ENCODE measurements at places on chromosomes 11 and 22.

GRCh38 chr11:13140028-13140870 lies 131.1 kb downstream of the RASSF10 start:
- DNase-seq: no peak

DNA sequence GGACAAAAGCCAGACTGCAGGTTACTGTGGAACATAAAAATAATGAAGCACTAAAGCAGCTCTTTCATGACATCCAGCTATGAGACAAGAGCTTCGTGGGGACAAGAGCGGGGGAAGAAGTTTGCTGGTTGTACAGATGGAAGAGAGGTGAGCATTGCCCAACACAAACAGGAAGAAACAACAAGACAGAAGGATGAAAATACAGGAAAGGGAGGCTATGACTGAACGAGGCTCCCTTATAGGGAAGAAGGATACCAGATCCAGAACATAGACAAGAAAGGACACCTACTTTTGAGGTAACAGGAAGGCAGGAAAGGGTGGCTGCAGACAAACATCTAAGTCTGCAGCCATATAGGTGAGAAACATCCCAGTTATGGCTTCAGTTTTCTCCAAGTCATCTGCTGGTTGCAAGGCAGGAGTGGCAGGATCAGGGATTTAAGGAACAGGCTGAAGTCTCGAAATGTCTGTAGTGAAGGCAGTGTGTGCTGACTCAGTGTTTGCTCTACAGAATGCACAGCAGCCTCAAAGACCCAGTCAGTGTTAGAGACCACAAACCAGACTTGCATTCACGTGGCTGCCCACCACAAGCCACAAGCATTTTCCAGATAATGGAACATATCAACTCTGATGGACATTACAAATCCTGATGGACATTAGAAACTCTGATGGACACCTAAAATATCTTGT lies 1.9 kb downstream of the CLTCL1 start:
- DNase-seq: no peak

DNA sequence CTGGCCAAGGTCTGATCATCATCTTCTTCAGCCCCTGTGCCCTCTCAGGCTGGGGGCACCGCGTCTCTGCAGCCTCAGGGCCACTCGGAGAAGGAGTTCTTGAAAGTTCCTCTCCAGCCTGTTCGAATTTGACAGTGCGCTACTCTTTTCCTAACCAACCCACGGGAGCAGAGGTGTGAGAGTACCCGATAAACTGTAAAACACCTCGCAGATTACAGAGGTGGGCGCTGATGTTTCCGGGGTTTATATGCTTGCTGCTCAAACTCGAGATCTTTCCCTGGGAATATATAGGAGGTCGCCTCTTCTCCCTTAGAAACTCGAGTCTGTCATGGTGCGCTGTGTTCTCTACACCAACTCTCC lies 515 bp downstream of the CTR9 start:
- no peak for DNase-seq

GRCh38 chr22:27512283-27512761 lies 289.2 kb downstream of the MN1 start:
- no peak for DNase-seq

- no peak for DNase-seq
These were observed at the start of gene FUT4 for GRCh38 chr11:94543695-94544645. FUT4 (plus strand) TSS chr11:94543921; CDS start chr11:94544134, 213 bp downstream.

GRCh38 chr11:95229199-95229992 lies 1.6 kb downstream of the SESN3 start:
- DNase-seq: no peak

DNA sequence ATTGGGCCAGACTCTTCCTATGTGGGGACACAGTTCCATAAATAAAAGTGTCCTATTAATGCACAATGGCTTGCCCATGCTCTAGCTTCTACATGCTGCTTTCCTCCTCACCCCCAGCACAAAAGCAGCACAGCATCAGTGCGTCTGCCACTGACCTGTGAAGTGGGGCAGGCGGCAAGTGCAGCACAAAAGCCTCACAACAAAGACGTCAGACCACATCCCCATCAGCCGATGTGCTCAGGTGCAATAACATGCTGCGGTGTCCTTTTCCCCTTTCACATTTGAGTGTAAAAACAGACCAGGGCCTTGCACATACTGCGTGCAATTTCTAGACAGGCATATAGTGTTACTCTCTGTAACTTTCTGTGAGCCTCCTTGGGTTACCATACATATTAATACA lies 12.8 kb downstream of the DKK3 start:
- DNase-seq: no peak

DNA sequence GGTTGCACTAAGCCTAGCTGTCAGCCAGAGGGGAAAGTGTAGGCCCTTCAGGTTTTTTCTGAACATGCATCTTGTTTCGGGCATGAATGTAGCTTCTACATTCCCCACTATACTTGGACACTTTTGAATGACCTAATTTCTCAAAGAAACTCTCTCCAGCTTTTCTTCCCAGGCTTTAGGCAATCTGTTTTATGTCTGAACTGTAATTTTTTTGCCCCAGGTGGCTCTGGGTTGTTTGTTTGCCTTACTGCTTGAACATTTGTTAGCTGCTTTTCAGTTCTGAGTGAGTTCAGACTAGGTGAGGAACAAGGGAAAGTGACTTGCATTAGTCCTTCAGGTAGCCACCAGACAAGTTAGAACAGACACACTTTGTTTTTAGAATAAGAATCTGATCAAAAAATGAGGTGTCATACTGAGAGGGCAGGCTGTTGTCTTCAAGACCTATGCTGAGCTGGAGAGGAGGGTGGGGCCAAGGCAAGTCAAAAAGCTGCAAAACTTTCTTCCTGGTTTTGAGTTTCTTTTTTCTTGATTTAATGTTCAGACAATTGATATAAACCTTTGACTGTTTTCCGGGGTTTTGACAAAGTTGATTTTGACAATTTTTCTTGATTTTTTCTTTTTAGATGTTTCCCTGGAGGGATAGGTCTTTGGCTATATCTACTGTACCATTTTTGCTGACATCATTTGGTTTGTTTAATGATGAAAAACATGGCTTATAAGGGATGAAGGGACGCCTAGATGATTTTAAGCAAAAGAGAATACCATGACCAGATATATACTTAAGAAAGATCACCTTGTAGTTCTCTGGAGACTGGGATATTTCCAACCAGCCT lies 182.8 kb downstream of the WNT11 start:
- no peak for DNase-seq

DNA sequence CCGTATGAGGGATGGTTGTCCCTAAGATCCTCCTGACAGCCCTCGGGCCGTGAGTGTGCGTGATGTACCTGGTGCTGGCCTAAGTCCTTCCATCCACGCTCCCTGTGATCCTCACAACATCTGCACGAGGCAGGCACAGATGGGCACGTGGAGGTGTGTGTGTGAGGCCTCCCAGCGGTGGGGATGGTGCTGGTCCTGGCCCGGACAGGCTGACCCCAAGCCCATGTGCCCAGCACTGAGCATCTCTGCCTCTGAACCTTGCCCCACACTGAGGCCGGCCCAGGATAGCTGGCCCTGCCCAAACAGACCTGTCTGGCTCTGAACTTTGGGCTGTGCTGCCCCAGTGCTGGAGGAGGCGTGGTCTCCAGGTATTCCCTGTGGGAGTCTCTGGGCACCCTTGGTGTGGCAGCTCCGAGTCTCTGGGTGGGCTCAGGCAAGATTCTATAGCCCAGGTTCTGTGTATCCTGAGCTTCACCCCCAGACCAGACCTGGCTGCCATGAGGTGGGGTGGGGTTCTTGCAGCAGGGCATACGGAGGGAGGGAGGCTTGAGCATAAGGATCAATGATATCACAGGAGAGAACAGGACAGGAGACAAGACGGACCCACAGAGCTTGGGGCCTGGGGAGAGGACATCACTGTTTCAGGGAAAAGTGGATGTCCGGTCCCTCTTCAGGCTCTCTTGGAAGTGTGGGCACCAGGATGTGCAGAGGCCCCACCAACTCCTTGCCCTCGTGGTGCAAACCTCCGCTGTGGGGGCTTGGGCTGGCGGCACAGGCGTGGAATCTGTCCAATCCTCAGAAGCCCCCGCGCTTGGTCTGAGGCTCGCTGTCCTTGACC lies 881.8 kb downstream of the BRD1 start:
- DNase-seq: no peak

DNA sequence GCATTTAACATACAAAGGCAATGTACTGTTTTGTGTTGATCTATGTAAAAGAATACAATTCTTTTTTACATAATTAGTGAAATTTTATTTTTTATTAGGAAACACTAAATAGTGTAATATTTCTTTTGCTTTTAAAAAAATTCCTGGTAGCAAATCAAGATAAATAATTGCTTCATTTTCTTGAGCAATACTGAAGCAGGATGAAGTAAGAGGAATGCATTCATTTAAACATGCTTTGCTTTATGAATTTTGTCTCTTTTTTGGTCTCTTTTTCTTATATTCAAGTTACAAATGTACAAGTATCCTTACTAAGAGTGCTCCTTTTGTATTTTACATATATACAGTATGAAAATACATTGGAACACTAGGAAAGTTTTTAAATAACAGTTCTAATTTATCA lies 144.4 kb upstream of the TEAD1 start:
- no peak for DNase-seq

Measured in cortex of kidney (tissue), 1 donor.